Right atrium auricular region (tissue), 2 donors: ENCODE measurements at places on chromosomes 1 and 21. TPM values are rescaled to one million over a fixed set of nuclear protein-coding genes. Genes with fewer than 3 reads are reported as not detected.
A peak's percentile ranks its signal among the peaks of the same experiment; 100 is the strongest.

The EXTL1 gene
- 0.79 TPM for total RNA-seq

The OR2L5 gene
- total RNA-seq: not detected

DNA sequence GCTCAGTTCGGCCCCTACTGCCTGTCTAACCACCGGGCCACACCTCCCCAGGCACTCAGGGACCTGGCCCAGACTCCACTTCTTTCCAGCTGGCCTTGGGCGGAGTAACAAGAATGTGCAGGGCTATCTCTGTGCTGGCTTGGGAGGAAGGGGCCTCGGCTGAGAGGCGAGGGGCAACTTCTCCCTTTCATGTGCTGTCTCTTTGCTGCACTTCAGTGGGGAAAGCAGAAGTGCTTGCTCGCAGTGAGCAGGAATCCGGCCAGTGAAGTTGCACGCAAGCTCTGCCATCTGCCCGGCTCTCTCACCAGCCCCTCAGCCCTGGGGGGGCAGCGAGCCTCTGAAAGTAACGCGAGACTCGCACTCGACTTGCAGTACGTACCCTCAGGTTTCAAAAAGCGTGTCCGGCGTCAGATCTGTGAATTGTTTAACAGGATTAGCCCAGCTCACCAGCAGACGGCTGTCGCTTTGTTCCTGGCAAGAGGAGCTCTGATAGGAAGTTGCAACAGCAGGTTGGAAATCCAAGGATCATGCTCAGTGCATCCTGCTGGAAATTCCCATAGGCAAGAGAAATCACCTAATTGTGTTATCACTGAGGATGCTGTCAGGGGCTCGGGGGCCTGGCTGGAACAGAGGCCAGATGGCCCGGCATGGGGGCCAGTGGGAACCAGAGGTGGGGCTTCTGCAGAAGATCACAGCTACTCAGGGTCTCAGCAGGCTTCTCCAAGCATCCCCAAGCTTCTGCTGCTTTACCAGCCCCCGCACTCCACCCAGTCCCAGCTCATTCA, 221.1 kb downstream of the NPHP4 start:
- DNase-seq: no peak

DNA sequence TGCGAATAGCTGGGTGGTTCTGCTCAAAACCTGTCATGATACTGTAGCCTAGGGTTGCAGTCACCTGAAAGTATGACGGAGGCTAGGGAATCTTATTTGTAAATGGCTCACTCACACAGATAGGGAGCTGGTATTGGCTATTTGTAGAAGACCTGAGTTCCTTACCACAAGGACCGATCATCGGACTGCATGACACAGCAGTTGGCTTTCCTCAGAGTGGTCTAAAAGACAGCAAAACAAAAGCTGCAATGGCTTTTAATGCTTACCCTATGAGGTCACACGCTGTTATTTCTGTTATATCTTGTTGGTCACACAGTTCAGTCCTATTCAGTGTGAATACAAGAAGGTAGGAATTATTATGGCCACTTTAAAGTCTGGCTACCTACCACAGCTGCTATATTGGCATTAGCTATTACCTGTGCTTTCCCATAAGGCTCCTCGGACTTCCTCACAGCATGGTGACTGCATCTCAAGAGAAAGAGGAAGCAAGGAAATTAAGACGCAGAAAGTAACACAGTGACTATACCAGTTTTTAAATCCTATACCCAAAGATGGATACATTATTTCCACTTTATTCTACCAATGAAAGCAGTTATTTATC, 68.4 kb upstream of the LRRC7 start:
- DNase-seq: no peak

The CELA2B gene
- total RNA-seq: not detected

GRCh38 chr21:46080171-46081021, 17.5 kb upstream of the COL6A2 start:
- DNase-seq: peak; percentile 58

GRCh38 chr1:88104236-88104635, 579.8 kb upstream of the PKN2 start:
- no peak for DNase-seq

DNA sequence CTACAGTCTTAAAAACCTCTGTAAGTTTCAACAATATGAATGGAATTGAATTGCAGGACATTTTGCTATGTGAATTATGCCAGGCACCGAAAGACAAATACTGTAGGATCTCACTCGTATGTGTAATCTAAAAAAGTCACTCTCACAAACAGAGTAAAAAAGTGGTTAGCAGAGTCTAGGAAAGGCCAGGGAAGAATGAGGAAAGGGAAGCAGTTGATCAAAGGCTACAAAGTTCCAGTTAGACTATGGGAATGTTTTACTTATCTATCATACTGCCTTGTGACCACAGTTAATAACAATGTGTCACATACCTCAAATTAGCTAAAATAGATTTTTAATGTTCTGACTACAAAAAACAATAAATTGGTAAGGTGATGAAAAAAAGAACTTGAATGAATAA, 565.4 kb upstream of the BRINP3 start:
- no peak for DNase-seq

GRCh38 chr1:220750131-220750515, 2.0 kb downstream of the MTARC2 start:
- no peak for DNase-seq

DNA sequence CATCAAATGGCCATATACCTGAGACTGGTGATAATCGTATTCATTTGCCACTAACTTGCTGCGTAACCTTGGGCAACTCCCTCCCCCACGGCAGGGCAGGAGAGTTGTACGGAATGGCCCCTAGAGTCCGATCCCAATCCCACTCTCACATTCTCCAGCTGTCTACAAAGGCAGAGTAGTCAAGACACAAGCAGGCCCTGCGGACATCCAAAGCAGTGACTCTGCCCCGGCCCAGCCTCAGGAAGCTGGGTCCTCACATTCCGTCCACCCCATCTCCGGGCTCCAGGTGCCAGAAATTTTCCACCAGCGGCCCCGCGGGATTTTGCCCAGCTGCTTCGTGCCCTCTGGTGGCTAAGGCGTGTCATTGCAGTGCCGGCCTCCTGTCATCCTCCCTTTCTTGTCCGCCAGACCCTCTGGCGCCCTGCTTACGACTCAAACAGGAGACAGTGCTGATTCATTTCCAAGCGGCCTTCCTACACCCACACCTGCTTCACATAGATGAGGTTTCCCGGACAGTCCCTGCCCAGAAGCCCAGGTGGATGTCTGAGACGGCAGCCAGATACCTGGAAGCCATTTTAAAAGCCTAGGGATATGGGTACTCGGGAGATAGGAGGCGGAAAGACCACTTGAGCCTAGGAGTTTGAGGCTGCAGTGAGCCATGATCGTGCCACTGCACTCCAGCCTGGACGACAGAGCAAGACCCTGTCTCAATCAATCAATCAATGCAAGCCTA, 2.9 kb upstream of the S100A2 start:
- DNase-seq: peak; percentile 94

- DNase-seq: peak; percentile 67
These were observed 13.5 kb downstream of the ESPN start for GRCh38 chr1:6438047-6438525.

- DNase-seq: no peak
These were observed 11.7 kb downstream of the RIMKLA start for GRCh38 chr1:42392255-42392654.

DNA sequence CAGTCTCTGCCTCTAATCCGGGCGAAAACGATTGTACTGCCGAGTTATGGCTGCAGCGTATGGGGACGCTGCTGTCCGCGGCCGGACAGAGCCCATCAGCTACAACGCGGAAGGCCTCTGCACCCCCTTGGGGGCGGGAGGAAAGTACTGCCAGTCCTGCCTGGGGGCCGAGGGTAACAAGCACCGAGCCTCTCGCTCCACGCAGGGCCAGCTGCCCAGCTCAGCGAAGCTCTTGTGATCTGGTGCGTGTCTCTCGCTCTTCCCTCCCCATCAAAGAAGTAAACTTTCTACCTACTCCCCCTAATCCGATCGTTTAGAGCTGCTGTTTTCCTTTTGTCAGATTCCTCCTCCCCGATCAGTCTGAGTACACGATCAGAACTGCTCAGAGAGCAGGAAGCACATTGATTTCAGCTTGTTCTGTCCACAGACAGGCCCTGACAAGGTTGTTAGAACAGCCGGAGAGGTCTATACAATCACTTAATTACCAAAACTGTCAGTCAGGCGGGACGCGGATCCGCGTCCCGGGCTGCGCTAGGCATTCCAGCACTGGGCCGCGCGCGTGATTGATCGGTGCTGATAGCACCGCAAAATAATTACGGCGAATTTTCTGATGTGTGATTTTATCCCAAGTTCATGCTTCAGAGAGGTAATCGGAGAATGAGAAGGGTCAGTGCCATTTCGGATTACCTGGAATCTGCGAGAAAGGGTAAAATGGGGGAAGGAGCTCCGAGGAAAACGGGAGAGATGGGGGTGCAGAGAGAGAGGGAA, 8.7 kb upstream of the BARHL2 start:
- DNase-seq: no peak

DNA sequence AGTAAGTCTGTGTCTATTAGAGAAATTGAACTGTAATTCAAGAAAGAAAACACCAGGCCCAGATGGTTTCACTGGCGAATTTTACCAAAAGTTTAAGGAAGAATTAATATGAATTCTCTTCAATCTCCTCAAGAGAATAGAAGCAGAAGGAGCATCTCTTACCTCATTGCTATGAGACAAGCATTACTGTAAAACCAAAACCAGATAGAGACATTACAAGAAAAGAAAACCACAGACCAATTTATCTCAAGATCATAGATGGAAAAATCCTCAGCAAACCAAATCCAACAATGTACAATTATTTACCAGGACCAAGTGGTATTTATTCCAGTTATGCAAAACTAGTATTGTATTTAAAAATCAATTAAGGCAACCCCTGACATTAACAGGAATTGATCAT, 160.6 kb downstream of the LIPI start:
- no peak for DNase-seq

The TENT5C gene
- total RNA-seq: 20.1 TPM

DNA sequence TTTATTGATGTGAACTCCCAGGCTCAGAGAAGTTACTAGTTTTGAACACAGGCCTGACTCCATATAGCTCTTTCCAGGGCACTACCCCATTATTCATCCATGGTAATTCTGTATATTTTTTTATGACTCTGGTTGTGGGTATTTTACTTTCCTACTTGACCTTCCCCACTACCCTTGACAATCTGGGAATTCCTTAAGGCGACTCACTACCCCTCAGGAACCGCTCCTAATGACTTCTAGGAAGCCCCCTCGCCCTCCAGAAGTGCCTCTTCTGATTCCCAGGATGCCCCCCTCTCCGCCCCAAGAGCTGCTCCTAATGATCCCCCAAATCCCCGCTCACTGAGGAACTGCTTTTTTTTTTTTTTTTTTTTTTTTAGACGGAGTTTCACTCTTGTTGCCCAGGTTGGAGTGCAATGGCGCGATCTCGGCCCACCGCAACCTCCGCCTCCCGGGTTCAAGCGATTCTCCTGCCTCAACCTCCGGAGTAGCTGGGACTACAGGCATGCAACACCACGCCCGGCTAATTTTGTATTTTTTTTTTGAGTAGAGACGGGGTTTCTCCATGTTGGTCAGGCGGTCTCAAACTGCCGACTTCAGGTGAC, 972 bp upstream of the KDM4A start:
- no peak for DNase-seq

The S100A8 gene
- 19.1 TPM for total RNA-seq

GRCh38 chr1:17248781-17249180, at the start of gene PADI3:
Gene PADI3, plus strand, starts transcription at chr1:17249098. Its CDS starts 40 bp downstream, at chr1:17249138.
- DNase-seq: no peak

The DDI2 gene
- 24.7 TPM for total RNA-seq

GRCh38 chr21:15841856-15842564, 112.2 kb downstream of the USP25 start:
- DNase-seq: no peak

DNA sequence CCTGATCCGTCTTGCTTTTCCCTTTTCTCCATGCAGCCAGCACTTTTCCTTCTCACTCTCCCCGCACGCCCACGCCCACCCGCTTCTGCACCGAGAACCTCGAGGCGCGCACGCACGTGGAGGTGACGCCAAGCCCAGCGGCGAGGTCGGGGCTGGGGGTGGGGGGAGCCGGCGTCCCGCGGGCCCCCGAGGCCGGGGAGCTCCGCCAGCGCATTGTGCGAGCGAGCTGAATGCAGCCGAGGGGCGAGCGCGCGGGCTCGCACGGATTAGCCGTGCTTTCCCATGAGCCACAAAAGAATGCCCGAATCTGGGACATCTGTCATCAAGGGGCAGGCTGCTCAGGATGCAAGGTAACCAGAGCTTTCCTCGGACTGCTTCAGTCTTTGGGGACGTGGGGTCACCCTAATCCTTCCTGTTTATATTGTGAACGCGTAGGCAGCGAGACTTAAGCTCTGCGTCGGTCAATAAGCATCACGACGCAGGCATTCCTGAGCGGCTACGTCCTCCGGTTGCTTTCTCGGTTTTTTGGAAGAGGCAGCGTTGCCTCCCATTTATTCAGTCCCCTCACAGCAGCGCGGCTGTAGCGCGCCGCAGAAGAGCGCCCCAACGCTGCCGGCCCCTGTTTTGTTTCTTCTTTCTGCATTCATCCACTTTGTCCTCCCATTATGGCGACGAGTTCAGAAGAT, 67.3 kb upstream of the AKT3 start:
- DNase-seq: peak; percentile 62

The GUCA2A gene
- not detected for total RNA-seq

The FAM72D gene
- not detected for total RNA-seq

The CNIH3 gene
- total RNA-seq: 1.3 TPM

DNA sequence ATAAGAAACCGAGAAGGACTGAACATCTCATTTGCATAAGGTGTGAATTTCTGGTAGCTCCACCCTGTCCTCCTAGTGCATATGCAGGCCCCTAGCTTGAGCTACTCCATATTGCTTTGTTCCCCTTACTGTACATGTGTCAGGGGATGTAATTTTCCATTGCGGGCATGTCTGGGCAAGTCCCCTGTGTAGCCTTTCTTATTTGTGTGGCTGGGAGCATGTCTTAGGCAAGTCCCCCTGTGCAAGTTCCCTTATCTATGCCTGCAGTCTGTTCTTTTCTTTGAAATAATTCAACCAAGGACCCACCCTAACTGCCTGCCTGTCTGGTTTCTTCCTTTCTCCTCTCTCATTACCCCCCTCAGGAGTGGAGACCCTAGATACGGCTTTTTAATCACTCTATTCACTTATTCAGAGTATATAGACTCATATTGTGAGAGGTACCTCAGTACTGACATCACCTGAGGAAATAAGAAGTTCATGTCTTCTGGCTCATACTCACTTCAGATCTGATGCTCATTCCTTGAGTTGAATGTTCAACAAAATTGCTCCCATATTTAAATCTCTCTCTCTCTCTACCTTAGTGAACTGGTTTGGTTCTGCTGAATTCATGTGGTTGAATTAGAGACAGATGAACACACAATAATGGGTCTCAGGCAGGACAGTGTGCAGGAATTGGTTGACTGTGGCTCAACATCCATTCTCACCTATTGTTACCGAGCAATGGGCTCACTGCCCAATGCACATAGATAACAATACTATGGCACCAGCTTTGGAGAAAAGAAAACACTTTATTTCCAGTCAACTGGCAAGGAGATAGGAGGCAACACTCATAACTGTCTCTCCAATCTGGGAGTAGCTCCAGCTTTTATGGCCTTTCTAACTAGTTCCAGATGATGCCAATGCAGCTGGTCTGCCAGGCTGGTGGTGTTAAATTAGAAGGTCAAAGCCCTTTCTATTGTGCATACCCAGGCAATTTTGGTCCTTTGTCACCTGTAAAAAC, 27.9 kb upstream of the NPL start:
- no peak for DNase-seq

The ATP5PF gene
- total RNA-seq: 323 TPM

GRCh38 chr1:84933011-84933611, 40.1 kb upstream of the LPAR3 start:
- DNase-seq: no peak

The RAB13 gene
- 34.8 TPM for total RNA-seq

- DNase-seq: no peak
These were observed 8.3 kb downstream of the RIPK4 start for GRCh38 chr21:41758550-41758949.

The CFAP141 gene
- not detected for total RNA-seq

The MYCL gene
- 1.3 TPM for total RNA-seq
